IPS DF 6.9 (cell line): ENCODE measurements at places on chromosomes 5 and 9.
A peak's percentile ranks its signal among the peaks of the same experiment; 100 is the strongest.

DNA sequence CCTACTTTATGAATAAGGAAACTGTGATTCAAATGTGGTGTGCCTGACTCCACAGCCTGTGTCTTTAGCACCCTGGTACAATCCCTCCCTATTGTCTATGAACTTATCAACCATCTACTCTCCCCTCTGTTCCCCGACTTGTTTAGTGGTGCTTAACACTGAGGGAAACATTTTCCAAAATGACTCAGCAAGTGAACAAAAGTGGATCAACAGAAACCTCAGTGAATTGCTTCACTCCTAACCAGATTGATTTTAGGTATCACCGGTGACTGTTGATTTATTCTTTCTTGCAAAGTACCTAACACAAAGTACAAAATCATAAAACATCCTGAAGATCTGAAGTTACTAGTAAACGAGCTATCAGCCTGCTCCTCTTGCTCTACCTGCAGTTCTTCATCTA, 42.1 kb upstream of the RAPGEF6 start:
- DNase-seq, result no peak

DNA sequence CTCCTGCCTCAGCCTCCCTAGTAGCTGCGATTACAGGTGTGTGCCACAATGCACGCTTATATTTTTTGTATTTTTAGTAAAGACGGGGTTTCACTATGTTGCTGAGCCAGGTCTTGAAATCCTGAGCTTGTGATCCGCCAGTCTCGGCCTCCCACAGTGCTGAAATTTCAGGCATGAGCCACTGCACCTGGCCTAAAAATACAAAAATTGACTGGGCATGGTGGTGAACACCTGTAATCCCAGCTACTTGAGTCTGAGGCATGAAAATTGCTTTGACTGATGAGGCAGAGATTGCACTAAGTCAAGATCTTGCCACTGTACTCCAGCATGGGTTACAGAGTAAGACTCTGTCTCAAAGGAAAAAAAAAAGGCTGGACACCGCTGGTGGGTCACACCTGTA, 13.1 kb upstream of the DYNC2I2 start:
- no peak for DNase-seq

DNA sequence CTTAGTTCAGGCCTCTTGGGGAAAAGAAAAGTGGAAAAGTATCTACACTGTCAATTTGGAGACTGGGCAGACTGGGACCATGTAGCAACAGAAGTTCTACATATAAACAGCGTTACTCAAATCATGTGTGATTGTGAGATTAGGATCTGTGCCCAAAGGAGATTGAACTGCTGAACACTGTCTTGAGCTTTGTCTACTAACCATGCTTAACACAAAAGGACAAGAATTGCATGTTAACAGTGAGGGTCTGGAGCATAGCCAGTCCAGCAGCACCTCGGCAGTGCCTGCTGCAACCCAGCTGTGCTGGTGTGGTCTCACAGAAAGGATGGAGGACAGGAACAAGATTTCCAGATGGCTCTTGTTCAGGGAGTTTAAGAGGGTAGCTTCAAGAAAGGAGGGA, 5.7 kb downstream of the PAM start:
- DNase-seq, result no peak

DNA sequence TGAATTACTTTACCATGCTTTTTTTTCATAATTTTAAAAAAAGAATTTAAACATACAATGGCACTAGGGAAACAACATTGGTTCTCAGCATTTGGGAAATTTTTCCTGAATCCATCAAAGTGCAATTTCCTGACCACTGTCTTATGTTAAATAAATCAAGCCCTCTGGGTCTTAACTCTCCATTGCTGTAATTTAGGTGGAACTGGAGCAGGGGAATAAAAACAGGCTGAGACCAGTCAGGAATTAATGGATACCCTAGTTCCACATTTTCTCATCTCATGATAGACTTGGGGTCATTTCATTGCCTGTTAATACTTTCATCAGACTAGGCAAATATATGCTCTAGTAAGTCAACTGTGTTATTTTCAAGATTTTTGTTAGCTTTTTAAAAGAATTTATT, 103.1 kb downstream of the FBN2 start:
- DNase-seq, result no peak

DNA sequence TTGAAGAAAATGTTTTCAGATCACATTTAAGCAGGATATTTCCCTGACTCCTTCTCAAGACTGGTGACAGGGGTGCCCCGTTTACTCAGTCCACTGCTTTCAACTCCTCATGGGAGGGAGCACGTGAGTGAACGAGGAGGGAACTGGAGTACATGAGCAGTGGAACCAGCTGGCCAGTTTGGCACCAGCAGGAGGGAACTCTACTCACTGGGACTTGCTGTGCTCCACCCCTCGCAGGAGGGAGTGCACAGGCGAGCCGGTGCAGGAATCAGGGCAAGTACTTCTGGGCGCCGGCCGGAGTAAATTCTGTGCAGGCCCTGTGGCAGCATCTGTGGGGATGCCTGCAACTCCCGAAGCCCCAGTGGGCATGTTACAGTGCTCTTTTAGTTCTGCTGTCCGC, 1941.1 kb upstream of the C9orf72 start:
- no peak for DNase-seq

- DNase-seq, result no peak
Measured at GRCh38 chr9:109422641-109423040, 75.5 kb downstream of the PTPN3 start.

DNA sequence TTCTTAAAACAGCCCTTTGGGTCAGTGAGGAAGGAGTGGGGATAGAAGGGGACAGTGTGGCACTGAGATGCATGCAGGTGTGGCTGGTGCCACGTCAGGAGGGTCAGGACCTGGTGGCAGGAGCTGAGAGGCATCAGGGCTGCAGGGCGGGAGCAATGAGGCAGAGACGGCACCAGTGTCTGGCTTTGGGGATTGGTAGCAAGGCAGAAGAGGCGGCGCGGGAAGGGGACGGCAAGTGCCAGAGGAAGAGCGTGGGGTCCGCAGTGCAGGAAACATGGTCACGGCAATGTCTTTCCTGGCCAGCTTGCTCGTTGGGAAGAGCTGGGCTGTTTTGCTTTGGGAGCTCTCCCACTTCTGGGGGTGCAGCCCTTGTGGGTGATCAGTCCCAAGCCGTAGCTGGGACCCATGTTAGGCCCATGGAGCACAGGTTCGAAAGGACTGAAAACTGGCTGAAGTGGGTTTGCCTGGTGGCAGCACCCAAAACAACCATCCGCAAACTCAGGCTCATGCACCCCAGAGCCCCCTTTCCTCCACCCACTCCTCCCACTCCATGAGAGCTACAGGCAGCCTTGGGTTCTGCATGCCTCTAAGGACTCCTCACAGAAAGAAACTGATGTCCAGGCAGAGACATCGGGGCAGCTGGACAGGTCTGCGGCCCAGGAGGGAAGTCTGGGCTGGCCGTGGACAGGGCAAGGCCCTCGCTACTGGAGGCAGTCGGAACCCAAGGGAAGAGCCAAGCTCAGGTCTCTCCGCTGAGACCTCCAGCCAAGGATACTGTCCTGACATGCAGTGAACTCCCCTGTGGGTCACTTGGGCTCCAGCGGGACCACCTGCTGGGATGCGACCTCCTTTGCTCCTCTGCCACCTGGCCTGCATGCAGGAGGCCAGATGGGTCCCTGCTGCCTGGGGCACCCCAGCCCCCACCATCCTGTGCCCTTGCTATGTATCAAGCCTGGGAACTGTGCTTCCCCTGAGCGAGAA, 104.4 kb downstream of the ZNF354C start:
- no peak for DNase-seq

DNA sequence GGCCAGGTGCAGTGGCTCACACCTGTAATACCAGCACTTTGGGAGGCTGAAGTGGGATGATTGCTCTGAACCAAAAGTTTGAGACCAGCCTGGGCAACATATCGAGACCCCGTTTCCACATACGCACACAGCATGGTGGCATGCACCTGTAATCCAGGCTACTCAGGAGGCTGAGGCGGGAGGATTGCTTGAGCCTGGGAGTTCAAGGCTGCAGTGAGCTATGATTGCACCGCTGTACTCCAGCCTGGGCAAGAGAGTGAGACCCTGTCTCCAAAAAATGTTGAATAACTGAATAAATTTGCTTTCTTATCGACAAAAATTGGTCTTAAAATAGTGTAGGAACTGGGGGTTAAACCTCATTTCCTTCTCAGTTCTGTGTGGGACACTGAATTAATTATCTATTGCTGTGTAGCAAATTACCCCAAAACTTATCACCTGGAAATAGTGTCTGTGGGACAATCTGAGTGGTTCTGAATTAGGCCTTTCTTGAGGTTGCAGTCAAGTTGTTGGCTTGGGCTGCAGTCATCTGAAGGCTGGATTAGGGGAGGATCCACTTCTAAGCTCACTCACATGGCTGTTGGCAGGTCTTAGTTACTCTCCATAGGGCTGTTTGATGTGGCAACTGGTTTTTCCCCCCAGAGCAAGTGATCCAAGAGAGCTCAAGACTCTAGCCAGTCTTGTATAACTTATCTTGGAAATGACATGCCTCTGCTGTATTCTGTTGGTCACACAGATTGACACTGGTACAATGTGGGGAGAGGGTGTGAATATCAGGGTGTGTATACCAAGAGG, 2.0 kb downstream of the SNX30 start:
- DNase-seq, result no peak

DNA sequence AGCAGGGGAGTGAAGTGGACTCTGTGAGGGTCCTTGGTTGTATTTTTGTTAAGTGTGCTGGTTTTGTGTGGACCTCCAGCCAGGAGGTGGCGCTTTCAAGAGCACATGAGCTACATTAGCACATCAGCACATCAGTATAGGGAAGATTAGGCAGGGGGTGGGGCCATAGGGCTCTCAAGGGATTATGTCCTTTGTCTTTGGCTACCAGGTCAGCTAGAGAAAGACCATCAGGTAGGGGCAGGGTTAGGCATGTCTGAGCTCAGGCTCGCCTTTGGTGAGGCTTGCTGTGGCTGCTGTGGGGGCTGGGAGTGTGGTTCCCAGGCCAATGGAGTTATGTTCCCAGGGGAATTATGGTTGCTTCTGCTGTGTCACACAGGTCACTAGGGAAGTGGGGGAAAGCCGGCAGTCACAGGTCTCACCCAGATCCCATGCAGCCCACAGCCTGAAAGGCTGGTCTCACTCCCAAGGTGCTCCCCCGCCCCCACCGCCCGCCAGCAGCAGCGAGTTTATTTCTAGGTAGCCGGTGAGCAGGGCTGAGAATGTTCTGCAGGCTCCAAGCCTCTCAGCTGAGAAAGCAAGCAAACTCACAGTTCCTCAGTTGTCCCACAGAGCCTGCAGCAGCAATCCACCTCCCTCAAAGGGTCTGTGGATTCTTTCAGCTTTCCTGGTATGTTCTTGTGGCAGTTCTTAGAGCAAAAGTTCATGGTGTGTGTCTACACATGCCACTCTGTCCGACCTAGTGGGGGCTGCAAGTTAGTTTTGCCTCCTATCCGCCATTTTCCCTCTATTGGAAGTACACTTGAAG, 13.7 kb downstream of the OR1J1 start:
- peak; percentile 47 for DNase-seq

- DNase-seq, result no peak
Measured at GRCh38 chr5:148452499-148453193, 68.9 kb downstream of the FBXO38 start.

DNA sequence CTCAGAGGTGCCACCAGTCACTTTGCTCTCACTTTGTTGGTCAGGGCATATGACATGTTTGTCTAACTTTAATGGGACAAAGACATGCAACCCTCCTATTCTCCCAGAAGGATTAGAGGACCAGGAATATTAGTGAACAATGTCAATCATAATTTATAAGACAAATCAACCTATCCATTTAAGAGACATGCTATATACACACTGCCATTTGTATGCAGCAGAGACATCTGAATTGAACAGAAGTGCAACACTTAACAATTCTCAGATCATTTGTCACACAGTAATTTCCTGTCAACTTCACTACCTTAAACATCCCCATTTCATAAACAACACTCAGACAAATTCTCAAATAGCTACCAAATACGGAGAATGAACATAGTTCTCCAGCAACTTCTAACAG, 273.6 kb upstream of the RGMB start:
- no peak for DNase-seq

GRCh38 chr9:135061441-135061840, 26.0 kb upstream of the OLFM1 start:
- DNase-seq, result no peak

- DNase-seq, result no peak
Measured at GRCh38 chr5:160269017-160269416, 39.7 kb downstream of the FABP6 start.

DNA sequence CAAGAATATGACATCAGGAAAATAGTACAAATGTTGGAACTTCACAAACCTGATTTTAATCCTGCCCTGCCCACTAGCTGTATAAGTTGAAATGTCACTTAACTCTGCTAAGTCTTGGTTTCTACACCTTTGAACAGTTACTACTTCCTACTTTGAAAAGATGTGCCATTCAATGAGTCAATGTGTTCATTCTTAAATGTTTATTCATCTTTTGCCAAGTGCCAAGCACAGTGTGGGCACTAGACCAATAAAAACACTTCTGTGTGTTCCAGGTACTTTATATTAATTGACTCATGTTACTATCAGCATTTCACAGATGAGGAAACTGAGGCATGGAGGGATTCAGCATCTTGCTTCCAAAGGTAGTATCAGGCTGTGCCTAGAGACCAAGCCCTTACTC, 12.8 kb downstream of the PDCL start:
- no peak for DNase-seq

GRCh38 chr5:14443671-14444093, 137.9 kb upstream of the OTULINL start:
- no peak for DNase-seq

GRCh38 chr9:5608298-5609225, 20.3 kb upstream of the RIC1 start:
- no peak for DNase-seq

- DNase-seq, result no peak
Measured at GRCh38 chr5:81749561-81750307, 1.2 kb downstream of the SSBP2 start.

GRCh38 chr9:136705564-136705963, 6.8 kb upstream of the DIPK1B start:
- DNase-seq, result no peak

GRCh38 chr5:167920589-167920988, 370.9 kb upstream of the WWC1 start:
- DNase-seq, result no peak

- no peak for DNase-seq
Measured at GRCh38 chr9:80926611-80927010, 762.7 kb downstream of the TLE1 start.

DNA sequence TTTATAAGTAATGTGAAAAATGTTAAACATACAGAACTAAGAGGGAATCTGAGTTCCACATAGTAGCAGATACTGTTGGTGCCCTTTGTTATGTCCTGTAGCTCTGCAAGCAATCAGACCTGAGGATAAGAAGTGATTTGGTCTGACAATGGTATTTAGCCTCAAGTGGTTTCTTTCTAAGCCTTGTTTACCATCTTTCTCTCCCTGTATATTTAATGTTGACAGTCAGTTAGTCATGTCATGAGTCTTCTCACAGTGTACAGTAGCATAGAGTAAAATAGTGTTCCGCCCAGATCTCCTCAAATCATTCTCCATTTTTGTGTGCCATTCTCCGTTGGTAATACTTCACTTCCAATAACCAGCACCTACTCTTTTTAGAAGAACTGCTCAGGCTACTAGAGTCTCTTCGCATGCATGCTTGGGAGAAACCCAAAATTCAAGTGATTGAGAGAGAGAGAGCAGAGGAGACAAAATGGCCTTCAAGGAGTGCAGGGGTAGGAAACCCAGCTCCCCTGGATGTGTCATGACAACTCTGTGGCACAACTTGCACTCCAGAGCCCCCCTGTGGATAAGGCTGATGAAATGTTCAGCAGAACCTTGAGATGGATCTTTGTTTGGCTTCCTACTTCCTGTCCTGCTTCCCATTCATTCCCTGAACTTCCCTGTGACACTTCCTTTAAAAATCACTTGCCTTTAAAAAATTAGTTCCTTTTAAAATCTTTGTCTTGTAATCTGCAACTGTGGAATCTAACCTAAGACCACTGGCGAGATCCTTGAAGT, 129.2 kb upstream of the FST start:
- no peak for DNase-seq

- DNase-seq, result no peak
Measured at GRCh38 chr5:158816011-158816696, 283.6 kb downstream of the EBF1 start.
